T-helper 1 cell (primary cell): ENCODE measurements at places on chromosomes 6 and 20.

DNA sequence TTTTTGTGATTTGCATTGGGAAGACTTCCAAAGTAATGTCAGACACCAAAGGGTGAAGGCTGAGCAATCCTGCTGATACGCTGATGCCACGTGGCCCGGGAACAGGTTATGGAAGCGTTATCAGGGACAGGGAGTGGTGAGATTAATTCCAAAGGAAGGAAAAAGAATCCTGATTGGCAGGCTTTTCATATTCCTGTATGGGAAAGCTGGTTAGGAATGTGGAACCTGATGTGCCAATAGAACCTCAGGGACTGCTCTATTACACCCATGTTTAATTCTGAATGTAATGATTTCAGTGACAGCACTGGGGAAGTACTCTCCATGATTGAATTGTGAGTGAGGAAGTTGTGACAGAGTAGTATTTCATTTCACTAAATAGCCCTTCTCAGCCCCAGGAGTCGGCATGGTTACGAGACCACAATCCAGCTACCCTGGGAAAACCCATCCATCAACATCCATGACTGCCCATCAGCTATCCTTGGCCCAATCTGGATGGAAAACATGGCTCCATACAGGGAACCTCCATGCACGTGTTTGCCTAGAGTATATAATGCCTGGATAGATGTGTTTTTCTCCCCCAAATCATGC is 49.4 kb downstream of the F13A1 start:
- no peak for DNase-seq

DNA sequence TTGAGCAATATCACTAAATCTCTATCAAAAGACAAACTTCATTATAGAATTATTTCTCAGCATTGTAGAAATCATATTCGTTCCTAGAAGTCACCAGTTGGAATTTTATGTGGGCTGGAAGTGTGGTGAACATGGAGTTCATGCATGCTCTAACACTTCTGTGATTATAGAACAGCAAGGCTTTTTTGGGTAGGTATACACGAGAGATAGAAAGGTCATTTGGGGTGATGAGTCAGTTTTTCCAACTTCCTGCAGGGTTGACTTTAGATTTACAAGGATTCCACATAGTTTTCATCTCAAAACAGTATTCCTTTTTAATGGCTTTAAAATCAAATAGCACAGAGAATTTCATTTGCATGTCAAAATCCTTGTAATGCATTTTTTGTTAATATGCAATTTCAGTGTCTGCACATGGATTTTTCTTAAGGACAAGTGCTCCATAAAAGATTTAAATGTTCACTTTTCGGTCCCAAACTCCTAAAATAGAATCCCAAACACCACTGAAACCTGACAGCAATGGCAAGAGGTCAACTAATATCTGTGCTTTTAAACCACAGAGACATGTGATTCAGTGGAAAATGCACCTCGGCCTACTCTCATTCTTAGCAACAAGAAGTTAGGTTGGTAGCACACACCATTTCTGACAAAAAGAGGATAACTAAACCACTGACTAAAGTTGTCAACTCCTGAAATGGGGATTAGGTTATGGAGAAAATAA is 211.0 kb downstream of the MOXD1 start:
- no peak for DNase-seq

- no peak for DNase-seq
These were observed 36.5 kb upstream of the HLA-G start for GRCh38 chr6:29791162-29791561.

DNA sequence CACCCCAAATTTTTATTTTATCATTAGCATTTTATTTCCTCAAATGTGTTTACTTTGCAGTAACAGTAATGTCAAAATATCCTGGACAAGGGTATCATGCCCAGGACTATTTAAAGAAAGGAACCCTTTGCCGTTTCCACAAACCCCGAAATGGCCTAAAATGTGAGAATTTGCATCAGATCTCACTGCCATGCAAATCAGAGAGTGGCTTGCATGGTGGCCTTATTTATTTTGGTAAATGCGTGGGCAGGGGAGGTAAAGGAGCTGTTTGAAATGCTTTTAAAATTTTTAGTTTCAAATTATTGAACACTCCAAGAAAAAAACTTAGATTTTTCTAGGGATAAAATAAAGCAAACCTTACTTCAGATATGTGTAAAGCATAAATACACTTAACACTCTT is 43.8 kb downstream of the ADAT2 start:
- DNase-seq, result no peak

GRCh38 chr20:48705240-48706115 is 122.3 kb downstream of the PREX1 start:
- no peak for DNase-seq

- DNase-seq, result no peak
These were observed 133.9 kb downstream of the ZDHHC14 start for GRCh38 chr6:157514659-157515496.

DNA sequence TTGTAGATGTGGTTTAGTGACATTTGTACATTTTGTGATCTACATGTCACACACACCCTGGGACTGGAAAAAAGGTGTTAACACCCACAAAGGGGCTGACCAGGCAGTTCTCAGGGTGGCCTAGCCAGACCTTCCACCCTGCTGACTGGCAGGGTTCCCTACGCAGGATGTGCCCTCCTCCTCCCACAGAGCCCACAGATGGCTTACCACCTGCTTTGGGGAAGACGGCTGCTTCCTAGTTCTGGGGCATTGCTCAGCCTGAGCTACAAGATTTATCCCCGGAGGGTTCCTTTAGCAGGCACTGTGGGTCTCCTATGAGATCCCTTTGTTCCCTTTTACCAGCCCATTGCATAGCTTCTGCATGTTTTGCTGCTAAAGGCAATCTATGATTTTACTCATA is 35.1 kb downstream of the SNAP25 start:
- no peak for DNase-seq

DNA sequence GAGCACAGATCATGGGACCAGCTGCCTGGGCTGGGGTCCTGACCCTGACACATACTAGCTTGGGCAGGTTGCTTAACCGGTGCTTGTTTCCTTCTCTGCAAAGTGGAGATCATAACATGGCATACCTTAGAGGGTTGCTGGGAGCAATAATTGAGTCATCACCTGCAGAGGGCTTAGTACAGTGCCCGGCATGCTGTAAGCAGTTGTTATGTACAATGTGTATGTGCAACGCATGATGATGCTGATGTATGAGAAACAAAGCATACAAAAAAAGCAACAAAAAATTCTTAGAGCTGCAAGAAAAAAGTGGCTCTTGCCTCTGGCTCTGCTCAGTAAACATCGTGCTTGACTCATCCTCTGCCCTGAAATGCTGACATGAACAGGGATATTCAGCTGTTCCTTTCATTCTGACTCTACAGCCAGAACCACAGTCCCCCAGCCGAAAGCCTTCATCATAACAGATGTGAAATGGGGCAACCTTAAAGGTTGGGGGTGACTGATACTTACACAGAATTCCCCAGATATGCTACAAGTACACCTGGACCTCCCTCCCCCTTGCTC is 91.7 kb downstream of the CLIC5 start:
- no peak for DNase-seq

DNA sequence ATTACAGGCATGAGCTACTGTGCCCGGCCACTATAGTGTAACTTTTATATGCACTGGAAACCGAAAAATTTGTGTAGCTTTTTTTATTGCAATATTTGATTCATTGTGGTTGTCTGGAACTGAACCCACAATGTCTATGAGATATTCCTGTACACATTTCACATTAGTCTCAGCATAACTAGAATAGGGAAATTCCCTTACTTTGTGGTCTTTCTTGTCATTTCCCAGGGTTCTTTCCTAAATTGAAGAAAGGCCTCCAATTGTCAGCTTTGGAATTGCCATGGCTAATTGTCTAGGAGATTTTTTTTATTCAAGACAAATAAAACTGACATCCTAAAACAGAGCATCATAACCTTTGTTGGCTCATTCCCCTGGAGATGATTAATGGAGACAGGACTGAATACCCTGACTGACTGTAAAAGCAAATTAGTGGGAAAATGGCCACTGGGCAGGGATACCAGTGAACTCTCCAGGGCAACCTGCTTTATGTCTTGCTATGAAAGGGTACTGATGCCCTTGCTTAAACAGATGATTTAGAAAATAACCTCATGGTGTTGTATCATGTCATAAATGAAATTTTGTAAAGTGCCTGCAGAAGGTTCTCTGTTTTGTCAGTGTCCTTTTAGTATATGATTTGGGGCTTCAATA is 576.9 kb downstream of the RFPL4B start:
- DNase-seq, result no peak

- DNase-seq, result no peak
These were observed 10.3 kb upstream of the LPIN3 start for GRCh38 chr20:41330343-41330720.

DNA sequence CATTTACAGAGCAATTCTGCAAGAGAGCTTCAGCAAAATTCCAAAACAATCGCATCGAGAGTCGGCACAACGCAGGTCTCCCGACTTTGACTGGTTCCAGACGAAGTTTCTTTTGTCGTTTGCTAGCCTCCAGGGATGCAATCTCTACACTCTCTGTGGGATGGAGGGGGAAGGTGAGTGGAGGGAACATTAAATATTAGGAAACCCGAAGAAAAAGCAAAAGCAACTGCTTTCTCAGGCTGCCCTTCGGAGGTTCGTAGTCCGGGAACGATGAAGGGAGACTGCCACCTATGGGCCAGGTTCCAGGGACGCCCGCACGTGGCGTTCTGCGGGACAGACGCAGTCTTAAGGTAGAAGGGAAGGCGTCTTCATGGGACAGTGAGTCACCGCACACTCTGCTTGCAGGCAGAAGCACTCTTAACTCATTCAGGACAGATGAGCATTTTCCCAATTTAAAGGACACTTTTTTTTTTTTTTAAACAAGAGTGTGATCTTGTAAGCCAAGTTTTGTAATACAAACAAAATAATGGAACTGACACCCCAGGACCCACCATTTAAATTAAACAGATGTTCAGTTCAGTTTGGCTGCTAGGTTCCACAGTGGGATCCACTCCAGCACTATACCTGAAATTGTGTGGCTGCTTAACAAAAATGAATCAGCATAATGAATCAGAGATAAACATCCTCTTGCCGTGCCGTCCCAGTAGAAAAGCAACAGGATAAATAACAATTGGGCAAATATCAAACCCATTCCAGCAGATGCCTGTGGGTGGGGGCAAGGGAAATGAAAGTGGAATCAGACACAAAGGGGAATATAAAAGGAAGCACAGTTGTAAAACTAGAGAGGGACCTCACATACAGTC is 65.8 kb upstream of the ARMC2 start:
- peak; percentile 68 for DNase-seq

DNA sequence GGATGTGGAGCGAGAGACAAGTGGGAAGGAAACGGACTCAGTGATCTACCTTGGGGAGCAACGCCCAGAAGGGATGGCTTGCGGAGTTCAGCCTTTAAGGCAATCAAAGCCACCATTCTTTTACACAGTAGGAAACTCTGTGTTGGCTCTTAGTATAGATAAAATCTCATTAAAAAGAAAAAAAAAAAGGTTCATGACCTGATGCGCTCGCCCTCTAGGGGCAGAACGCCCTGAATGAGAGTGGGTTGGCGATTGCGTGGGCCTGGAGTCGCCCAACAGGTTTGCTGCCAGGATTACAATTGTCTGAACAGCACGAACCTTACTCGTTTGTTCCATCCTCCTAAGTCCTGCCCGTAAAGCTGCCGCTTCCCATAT is 1.2 kb downstream of the TPD52L1 start:
- DNase-seq, result no peak

DNA sequence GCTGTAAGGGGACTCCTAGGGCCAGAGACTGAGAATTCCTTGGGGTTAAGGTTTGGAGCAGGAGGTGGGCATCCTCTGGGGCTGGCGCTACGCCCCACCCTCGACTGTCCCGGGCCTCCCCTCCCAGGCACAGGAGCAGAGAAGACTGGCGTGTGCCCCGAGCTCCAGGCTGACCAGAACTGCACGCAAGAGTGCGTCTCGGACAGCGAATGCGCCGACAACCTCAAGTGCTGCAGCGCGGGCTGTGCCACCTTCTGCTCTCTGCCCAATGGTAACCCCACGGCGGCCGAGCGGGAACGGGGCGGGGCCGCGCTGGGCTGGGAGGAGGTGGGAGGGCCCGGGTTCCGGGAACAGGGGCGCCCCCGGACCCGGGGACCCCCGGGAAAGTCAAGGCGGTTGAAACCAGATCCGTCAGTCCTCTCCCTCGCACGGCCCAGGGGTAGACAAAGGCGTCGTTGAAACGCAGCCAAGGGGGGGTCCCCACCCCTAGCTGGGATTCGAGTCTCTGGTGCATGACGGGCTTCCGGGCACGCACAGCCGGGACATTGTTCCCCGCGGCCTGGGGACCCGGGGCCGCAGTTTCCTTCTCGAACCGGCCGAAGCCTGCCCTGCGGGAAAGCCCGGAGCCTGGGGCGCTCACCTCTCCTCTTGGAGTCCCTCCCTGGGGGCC is 844 bp downstream of the WFDC2 start:
- DNase-seq, result no peak

GRCh38 chr6:159894991-159895390 is 4.2 kb downstream of the MAS1 start:
- no peak for DNase-seq

GRCh38 chr6:52975580-52975979 is 19.5 kb downstream of the GSTA4 start:
- no peak for DNase-seq

DNA sequence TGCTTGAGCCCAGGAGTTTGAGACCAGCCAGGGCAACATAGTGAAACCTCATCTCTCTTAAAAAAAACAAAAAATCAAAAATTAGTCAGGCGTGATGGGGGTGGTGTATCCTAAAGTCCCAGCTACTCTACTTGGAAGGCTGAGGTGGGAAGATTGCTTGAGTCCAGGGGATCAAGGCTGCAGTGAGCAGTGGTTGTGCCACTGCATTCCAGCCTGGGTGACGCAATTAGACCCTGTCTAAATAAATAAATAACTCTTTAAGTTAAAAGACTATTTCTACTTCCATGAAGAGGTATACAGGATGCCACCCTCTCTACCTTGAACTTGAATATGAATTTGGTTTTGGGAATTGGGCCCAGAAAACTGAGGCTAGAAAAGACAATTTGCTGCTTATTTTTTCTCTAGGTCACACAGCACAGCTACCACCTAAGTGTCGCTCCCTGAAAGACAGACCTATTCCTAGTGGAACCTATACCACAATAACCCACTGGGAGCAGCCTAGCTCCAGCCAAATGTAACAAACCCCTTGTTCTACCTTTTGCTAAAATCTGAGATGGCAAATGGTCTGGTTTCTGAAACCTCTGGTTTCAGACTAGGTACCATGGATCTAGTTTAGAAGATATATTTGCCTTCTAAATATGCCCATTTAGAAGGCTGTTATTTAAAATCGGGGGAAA is 35.2 kb downstream of the HMGCLL1 start:
- no peak for DNase-seq

DNA sequence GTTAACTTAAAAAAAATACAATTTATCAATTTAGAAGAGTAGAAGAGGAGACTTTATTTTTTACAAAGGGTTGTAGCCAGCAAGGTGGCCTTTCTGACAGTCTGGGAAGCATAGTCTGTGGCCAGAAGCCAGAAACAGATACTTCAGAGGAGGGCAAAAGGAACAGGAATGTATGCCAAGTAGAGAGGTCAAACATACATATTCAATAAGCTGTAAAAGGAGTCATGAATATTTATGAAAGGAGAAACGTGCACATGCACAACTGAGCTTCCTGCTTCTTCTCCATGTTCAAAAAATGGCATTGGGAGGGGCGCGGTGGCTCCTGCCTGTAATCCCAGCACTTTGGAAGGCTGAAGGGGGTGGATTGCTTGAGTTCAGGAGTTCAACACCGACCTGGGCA is 43.9 kb upstream of the FAM184A start:
- DNase-seq, result no peak
